CD8-positive, alpha-beta T cell (primary cell): ENCODE measurements at places on chromosomes 2 and 18. TPM values are rescaled to one million over a fixed set of nuclear protein-coding genes. Genes with fewer than 3 reads are reported as not detected.

Gene SLC14A1
- 3.0 TPM for total RNA-seq

GRCh38 chr2:109527846-109528705 lies 85.7 kb downstream of the SEPTIN10 start:
- DNase-seq, result no peak

- DNase-seq, result no peak
These were observed 180.2 kb downstream of the OSR1 start for GRCh38 chr2:19178175-19178574.

GRCh38 chr2:68316111-68316510 lies 3.6 kb downstream of the CNRIP1 start:
- no peak for DNase-seq

Gene CCDC74B
- total RNA-seq, result 0.22 TPM

DNA sequence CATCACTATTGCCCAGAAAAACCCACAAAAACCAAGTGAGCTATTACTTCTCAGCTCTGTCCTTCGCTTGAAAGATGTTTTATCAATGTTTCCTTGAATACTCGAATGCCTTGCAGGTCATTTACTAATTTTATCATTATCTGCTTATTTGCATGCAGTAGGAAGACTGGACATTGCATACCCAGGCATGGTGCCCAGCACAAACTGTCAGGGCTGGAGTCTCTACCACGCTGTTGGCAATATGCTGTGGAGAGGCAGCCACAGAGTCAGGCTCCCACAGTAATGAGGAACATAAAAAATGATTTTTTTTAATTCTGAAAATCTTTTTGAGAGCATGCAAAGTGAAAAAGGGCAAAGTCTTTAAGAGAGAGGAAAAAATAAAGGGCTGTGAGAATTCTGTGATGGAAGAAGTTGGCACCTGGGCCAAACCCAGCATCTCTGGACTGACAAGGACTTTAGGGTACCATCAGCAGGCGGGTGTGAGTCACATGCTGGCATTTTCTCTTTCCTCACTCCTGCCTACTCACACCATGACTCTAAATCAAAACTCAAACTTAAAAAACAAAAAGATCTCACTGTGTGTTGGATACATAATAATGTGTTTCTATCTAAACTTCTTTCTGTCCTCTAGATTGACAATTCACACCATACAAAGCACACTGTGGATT lies 709.8 kb upstream of the FANCL start:
- DNase-seq, result no peak

DNA sequence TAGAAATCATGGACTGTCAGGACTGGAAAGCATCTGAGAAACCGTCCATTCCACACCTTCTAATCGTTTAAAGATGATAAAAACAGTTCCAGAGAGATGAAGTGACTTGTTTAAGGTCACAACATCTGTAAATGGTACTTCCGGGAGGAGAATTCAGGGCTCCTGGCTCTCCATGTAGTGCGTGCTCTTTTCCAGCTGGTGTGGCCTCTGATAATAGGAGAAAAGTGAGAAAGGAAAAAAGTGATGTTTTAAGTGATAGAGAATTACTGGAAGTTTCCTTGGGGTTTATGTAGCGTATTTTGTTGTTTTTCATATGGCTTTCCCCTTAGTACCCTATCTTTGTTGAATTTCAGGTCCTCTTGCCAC lies 663 bp downstream of the C2orf49 start:
- DNase-seq, result no peak

Gene TRIM43
- total RNA-seq, result not detected

DNA sequence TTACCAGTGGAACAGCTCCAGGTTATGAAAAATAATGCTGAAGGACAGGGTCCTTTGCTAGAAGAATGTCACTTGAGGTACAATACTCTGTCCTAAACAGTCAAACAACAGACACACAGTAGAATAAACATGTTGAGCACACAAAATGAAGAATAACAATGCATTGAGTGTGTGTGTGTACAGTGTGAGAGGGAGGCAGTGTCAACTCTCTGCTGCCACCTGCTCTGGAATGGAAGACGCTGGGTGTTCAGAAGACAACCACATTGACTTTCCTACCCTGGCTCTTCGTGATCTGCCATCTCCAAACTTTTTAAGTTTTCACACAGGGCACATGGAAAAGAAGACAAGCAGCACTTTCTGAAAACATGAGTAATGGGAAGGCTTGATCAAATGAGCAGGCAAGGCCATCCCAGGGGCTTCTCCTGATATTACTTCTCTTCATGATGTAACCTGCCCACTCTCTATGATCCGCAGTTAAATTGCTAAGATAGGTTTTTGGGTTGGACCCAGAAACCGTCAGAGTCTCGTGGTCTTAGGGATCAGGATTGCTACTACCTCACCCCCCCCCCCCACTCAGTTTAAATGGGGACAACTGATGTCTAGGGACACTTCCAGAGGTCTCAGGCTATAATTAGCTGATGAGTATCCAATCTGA lies 533.2 kb upstream of the TNP1 start:
- no peak for DNase-seq

Gene GCKR
- total RNA-seq, result not detected

- no peak for DNase-seq
These were observed 51.8 kb downstream of the COA5 start for GRCh38 chr2:98556344-98557033.

GRCh38 chr2:6893876-6894482 lies 16.4 kb downstream of the RSAD2 start:
- no peak for DNase-seq

GRCh38 chr18:54183390-54183789 lies 41.1 kb downstream of the MBD2 start:
- no peak for DNase-seq

Gene GALNT5
- not detected for total RNA-seq

GRCh38 chr2:60104514-60105505 lies 448.6 kb downstream of the BCL11A start:
- DNase-seq, result no peak

DNA sequence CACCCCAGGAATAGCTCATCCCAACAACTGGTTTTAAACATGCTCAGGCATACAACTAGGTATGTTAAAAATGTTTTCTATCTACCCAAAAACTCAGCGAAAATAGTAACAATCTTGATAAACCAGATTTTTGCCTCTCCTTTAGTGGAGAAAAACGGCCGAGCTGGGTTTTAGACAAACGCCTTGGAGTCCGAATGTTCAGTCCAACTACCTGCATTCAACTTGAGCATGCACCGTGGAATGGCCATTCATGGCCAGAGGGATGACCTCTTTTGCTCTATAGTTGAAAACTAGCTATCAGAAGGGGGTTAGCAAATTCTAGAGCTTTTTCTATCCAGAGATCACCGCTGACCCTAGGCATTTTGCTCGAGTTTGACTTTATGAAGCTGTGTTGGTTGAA lies 30.8 kb downstream of the PDIA6 start:
- DNase-seq, result no peak

DNA sequence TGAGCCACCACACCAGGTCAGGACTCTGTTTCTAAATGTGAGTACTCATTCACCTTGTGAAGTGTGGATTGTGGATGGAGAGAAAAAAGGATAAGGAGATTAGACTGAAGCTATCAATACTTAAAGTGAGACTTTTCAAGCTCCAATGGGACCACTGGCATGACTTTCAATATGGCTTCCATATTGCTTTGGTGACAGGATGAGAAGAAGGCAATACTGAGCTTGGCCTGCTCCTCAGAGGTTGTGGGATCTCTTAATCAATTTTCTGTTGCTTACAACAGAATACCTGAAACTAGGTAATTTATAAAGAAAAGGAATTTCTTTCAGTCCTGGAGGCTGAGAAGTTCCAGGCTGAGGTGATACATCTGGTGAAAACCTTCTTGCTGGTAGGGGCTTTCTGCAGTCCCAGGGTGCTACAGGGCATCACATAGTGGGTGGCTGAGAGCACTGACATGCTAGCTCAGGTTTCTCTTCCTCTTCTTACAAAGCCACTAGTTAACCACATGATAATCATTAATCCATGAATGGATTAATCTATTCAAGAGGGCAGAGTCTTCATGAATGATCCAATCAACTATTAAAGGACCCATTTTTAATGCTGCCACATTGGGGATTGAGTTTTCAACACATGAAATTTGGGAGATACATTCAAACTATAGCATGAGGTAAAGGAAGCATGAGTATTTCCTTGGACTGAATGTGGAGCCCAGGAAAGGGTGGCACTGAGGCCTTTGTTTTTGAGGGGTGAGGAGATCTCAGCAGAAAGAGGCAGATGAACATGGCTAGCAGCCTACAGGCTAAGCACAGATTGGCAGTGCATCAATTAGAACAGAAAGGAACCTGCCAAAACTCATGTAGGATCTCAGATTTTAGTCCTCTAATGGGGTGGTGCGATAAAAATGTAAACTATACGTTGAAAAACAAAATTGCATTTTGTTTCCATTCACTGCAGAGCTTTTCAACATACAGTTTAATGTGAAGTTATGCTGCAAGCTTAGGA lies 274.5 kb downstream of the PIK3C3 start:
- no peak for DNase-seq

- no peak for DNase-seq
These were observed 66.5 kb upstream of the TLK1 start for GRCh38 chr2:171227066-171227782.

Gene REEP1
- total RNA-seq, result not detected

GRCh38 chr2:17107871-17108270 lies 410.4 kb downstream of the RAD51AP2 start:
- no peak for DNase-seq

Gene CNDP1
- total RNA-seq, result 0.44 TPM

GRCh38 chr18:57630754-57631595 lies 9.3 kb upstream of the NARS1 start:
- DNase-seq, result no peak

DNA sequence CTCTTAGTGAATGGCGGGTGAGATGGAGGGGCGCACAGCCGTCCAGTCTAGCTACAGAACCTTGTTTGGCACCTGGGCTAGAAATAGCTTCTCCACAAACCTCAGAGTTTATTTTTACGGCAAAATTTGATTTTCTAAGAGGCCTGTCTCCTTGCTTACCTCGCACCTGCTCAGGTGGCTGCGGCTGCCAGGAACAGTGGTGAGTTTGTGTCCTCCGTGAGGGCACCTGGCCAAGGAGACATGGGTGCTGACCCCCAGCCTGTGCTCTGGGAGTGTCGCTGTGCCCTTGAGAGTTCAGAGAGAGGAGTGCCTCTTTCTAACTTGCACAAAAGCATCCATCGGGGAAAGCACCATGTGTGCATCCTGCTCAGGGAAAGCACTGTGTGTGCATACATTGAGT lies 97.2 kb downstream of the KLHL29 start:
- no peak for DNase-seq

GRCh38 chr2:159427048-159427447 lies 140.5 kb upstream of the WDSUB1 start:
- no peak for DNase-seq

DNA sequence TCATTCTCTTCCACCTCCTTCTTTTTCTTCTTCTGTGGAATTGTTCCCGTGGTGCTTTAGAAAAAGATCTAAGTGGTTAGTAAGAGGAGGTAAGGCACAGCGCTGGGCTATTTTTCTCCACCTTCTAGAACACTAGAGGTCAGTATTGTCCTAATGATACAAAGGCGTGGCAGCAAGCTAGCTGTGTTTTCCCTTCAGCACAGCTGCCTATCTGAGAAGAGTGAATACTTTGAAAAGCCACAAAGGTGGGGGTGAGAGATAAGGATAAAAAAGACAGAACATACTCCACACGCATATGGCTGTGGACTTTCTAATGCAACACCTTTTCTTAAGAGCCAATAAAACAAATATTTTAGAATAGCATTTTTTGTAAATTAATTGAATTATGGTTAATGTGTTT lies 2.1 kb downstream of the CNTNAP5 start:
- DNase-seq, result no peak

GRCh38 chr2:10237392-10238321 lies 65.0 kb upstream of the HPCAL1 start:
- DNase-seq, result no peak

DNA sequence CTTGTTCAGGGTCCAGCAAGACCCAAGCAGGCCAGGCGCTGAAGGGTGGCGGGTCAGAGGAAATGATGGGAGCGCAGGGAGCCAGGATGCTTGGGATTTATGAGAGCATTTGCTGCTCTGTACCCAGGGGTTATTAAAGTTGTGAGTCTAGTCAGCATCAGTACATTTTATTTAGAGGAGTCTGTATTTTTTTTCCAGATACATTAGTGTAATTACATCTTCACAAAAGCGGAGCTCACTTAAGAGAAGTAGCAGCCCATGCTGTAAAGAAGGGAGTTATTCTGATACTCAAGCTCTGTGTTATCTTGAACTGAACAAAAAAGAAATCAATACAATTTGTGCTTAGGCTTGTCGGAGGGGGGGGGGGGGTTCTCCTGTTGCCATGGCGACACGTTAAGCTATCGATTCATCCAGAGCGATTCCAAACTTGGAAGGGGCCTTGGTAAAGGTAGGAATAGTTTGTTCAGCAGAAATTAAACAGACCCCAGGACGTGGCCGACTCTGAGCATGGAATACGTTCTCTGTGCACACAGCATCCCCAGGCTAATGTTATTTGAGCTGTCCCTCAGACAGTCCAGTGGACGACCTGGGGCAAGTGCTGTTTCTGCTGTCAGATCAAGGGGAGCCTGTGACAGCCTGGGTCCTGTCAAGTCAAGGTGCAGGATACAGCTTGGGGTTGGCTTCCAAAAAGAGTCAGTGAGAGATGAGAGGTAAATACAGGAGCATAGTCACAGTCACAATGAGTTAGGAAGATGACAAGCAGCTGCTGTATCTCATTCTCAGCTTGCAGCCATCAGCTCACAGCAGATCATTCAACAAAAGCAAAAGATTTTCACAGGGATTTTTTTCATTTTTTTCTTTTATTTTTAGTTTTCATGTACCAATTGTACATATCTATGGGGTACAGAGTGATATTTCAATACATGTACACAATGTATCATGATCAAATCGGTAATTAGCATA lies 387.6 kb downstream of the DCDC2C start:
- DNase-seq, result no peak

- DNase-seq, result no peak
These were observed 22.5 kb upstream of the POLE4 start for GRCh38 chr2:74935975-74936391.

DNA sequence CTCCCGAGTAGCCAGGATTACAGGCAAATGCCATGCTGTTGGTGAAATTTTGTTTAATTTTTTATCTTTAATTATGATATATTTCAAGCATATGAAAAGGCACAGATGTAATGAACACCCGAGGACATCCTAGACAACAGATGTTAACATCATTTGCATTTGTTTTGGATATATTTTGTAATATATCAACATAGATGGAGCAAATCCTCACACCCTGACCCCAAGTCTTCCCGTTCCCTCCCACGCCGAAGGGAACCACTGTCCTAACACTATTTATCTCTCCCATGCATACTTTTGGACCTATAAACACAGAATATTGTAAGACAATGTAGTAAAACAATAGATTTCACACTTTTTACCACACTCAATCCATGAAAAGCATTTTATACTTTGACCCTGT lies 99.5 kb downstream of the GFPT1 start:
- no peak for DNase-seq

- DNase-seq, result no peak
These were observed 4.3 kb upstream of the HAAO start for GRCh38 chr2:42796427-42797248.

GRCh38 chr2:65357959-65358294 lies 74.5 kb downstream of the SPRED2 start:
- DNase-seq, result no peak

GRCh38 chr18:50992351-50992762 lies 24.5 kb downstream of the ELAC1 start:
- no peak for DNase-seq
